ENCODE measurements at places on chromosomes 6 and 20.

- DNase-seq: no peak
Observed at GRCh38 chr6:151379933-151380847, 11.2 kb downstream of the ZBTB2 start.

DNA sequence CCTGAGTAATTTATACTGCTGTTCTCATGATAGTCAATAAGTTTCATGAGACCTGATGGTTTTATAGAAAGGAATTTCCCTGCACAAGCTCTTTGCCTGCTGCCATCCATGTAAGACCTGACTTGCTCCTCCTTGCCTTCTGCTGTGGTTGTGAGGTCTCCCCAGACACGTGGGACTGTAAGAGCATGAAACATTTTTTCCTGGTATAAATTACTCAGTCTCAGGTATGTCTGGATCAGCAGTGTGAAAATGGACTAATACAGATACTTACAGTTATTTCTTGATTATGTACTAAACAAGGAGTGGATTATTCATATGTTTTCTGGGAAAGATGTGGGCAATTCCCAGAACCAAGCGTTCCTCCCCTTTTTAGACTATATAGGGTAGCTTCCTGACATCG lies 1.9 kb upstream of the TRIM38 start:
- peak; percentile 76 for DNase-seq

DNA sequence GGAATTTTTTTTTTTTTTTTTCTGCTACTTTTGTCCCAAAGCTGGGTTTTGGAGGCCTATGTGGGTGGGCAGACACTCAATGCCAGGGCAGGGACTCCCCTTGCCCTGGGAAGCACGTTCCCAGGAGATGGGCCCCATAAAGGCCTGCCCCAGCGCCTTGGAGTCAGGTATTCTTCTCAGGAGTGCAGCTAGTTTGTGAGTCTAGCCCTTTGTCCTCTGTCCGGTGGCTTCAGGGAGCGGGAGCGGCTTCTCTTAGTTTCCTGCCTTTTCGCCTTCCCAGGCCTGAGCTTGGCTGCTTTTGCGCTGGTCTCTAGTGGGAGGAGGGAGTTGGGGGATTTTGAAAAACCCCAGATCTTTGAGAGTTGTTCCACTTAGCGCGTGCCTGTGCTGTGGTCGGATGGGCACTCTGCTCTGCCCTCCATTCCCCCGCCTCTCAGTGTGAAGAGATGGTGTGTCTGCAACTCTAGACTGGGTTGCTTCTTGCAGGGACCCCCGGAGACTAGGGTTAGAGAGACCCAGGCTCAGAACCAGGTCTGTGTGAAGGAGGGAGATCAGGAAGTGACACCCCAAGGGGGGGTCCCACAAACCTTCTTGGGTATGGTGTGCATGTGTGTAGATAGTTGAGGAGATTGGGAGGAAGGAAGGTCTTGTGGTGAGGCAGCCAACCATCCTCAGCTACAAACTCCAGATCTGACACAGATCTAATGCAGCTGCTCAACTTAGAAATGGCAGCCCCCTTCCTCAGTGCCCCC lies 1.3 kb downstream of the PLCG1 start:
- peak; percentile 79 for DNase-seq

DNA sequence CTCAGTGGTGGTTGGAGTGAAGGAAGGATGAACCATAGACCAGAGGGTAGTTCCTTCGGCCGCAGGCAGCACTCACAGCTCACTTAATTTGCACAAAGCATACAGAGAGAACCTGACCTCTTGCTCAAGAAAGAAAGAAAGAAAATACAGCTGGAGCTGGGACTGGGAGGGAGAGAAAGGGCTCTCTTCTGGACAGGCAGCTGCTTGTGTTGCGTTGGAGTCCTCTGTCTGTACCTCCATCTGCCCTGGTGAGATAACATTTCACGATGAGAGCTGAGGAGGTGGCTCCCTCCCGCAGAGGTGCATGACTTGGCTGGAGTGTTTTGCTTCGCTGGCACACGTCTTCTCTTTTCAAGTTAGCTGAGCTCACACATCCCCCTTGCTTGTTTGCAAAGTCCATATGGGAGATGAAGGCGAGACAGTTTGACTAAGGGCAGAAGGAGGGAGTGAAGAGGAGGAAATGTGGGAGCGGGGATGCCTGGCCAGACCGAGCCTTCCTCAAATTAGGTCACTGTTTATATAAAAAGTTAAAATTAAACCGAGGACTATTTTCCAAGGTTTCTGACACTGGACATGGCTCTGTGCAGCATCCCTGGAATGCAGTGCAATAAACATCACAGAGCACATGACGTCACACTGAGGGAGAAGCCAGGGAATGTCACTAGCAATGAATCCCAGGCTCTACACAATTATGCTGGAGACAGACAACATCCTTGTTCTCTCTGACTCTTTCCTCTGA lies 359.4 kb downstream of the CD83 start:
- DNase-seq: no peak

GRCh38 chr6:111672761-111673450 lies 67.2 kb upstream of the TRAF3IP2 start:
- no peak for DNase-seq

GRCh38 chr6:159935633-159936032 lies 33.2 kb upstream of the IGF2R start:
- no peak for DNase-seq

GRCh38 chr20:20593447-20594170 lies 118.8 kb downstream of the RALGAPA2 start:
- DNase-seq: no peak

- DNase-seq: no peak
Observed at GRCh38 chr20:50200482-50201104, 10.0 kb downstream of the CEBPB start.

- DNase-seq: no peak
Observed at GRCh38 chr6:51842061-51842803, 245.2 kb downstream of the PKHD1 start.

DNA sequence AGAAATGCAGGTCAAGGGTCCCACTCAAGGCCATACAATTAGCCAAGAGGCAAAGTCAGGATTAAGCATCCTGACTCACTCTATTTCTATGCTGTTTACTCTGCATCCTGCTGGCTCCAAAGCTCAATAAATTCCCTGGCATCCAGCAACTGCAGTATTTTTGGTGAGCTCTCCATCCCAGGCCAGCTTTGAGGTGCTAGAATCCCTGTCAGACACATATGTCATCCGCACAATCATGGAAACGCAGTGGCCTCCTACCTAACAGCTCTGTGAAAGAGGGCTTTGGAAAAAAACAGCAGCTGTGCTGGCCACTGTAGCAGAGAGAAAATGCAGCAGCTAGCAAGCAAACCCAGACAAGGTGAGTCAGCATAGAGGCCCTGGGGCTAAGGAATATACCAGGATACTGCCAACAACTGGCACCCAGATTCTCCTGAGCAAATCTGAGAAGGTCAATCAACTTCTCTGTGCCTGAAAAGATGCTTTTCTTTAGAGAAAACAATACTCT lies 58.4 kb downstream of the ANKEF1 start:
- DNase-seq: no peak

- no peak for DNase-seq
Observed at GRCh38 chr6:155023717-155024116, 28.6 kb downstream of the TIAM2 start.

GRCh38 chr6:69138893-69139494 lies 503.9 kb downstream of the ADGRB3 start:
- DNase-seq: no peak

DNA sequence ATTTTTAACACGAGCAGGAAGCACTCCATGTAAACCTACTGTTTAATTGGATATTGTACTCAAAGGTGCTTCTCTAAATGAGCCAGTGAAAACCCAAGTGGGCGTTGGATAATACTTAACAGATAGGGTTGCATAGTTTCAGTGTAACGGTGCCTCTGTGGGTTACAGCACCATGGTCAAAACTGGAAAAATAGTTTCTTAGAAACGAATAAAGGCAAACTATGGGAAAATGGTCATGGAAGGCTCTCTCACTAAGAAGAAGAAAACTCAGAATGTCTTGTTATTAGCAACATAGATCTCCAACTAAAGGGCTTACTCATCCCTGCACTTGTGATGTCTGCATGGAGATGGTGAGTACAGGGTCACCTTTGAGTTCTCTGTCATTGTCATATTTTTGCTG lies 59.1 kb upstream of the NEDD9 start:
- DNase-seq: no peak

DNA sequence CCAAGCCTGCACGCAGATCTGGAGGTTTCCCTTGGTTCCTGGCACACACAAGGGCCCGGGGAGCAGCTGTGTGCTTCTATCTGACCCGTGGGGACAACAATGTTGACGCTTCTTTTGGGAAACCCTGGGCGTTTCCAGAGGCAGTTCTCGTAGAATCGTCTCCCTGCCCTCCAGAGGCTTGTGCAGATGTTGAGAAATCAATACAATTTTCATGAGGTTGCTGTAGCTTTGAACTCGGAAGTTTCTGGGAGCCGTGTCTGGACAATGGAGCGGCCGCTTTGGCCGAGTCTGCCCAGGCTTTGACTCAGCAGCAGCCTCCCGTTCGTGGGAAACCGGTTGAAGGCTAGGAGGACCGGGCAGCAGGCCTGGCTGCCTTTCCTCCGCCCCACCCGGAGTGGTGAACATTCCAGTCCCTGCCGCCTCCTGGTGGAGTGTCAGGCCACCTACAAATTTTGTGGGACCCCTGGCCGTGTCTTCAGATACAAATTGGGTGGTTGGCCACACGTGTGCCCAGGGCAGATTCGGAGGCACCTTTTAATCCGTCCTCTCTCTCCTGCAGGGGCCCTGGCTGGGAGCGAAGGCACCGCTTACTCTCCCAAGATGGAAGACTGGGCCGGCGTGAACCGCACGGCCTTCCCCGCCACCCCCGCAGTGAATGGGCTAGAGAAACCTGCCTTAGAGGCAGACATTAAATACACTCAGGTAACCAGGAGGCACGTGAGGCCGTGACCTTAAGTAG lies 2.7 kb downstream of the PAX1 start:
- no peak for DNase-seq

DNA sequence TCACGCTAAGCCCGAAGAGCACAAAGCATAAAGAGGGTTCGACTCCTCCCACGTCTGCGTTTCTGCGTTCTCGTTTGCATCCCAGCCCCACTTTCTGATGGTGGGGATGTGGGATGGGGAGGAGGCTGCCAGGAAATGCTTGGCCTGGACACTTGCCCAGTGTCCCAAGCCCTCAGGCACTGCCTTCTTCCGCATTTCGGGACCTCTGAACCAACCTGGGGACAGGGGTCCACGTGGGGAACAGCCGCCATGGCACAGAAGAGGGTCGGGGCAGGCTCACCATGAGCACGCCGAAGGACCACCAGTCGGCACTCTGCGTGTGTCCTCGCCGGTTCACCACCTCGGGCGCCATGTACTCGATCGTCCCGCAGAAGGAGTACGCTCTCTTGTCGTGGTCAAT lies 88.2 kb downstream of the RAMACL start:
- no peak for DNase-seq

DNA sequence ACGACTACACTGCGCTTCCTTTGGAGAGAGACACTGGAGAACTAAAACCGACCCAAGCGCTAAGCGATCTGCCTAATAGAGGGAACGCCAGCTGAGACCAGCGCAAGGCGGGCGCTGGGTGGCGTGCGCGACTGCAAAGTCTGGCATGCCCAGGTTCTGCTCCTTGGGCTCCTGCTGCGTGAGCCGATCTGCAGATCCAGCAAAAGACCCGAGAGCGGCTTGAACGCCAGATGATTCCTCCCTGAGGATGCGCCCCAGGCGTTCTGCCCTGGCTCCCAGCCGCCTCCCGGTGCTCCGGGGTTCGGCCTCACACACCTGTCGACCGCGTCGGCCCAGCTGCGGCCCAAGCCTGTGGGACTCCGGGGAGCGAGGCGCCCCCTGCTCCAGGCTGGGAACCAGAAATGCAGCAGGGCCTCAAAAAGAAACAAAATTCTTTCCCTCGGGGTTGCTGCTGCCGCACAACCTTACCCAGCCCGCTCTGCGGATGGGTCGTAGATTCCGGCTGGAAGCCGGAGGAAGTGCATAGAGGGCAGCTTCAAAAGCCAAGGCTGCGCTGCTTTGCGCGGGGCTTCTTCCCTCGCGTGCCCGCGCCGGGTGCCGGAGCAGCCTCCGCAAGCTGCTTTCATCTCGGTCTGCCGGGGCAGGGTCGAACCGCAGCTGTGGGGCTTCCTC lies 17.9 kb upstream of the PRDM13 start:
- DNase-seq: peak; percentile 86

GRCh38 chr6:166145751-166146150 lies 21.9 kb downstream of the TBXT start:
- no peak for DNase-seq

DNA sequence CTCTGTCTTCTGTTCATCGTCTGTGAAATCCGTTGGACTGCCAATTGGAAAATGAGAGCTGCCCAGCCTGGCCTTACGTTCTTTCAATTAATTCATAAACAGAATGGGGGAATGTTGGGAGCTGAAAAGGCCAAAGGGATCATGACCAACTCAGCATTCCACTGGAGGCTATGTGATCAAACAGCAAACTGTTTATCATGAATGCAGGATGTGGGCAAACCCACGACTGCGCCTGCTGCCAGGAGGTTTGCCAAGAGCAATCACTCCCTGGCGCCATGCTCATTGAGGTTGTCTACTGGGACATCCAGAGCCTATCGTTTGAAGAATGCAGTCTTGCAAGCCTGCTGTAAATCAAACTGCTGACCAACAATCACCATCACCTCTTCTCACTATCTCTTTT lies 9.3 kb upstream of the FKBP1A start:
- DNase-seq: no peak

DNA sequence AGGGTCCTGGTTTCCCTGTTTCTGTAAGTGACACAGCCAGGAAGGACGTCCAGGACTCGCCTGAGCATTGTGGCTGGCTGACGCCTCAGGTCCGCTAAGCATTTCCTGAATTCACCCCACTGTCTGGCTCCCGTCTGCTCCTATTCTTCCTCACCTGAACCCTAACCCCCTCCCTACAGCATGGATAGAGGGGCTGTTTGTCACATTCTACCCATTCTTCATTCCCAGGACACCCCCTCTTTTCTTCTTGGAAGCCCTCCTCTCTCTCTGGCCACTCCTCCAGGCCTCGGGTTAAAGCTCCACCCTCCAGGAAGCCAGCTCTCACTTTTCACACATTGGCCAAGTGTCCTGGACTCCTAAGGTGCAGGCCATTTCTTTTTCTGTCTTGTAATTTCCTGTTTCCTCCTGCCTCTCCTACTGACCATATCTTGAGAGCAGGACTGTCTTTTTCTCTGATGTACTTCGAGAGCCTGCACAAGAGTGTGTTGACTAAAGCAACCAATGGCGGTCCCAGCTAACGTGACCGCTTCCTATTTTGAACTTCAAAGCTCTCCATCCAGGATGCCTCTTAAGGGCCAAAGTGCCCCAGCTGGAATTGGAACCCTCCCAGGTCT lies 24.2 kb upstream of the MYMX start:
- no peak for DNase-seq

DNA sequence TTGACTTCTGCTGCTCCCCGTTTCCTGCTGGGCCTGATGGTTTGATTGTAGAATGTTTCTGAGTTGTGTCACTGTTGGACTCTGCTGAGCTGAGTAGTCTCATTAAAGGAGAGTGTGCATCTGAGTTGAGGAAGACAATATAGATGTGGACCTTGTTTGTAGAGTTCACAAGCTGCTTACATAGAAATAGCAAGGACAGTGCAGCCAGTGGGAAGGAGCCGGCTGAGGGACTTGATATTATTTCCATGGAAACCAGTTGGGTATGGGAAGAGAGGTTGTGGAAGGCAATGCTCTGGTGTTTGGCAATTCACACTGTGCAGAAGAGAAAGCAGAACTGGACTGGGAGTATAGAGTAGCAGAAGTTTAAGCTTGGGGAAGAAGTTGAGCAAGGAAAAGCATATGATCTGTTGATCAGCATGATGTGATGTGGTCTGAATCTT lies 14.8 kb downstream of the IGF2R start:
- no peak for DNase-seq
